ENCODE measurements at places on chromosomes 13 and 19. TPM values are rescaled to one million over a fixed set of nuclear protein-coding genes. Genes with fewer than 3 reads are reported as not detected.
A peak's percentile ranks its signal among the peaks of the same experiment; 100 is the strongest.

TJP3 gene
- total RNA-seq = 3.1 TPM

DNA sequence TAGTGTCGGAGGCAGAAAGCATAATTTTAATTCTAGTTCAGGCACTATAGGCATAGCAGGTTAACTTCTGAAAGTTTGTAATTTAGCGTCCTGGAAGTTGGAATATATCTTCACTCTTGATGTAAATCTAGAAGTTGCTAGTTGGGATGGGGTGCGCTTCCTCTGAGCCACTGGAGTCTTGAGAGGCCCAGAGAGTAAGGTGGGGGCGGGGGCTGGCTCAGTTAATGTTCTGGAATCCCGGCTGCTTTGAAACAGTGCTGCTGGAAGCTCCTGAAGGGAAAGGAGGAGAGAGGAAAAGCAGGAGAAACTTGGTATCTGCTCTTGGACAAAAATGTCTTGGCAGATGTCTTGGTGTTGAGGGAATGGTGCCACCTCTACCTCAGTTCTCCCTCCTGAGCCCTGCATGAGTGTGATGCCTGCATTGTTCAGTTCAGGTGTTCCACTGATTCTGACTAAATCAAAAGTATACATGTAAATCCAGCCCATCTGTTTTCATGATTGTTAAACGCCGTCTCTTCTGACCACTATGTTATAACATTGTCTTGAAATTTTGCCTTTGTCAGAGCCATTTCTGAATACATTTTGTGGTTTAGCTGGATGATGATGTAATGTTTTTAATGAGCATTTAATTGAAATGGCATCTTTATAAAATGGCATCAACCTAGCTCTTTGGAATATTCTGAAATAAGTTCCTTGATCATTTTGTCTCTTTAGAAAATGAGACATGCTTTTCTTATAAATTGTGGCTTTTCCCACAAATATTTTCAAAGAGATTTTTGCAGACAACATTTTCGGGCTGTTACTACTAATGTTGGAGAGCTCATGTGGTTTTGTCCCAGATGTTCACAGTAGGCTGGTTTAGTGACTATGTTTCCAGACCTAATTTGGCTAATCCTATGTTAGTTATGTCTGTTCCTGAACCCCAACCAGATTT is 202.7 kb downstream of the SHISA2 start:
- peaks cover 5% of the 10 kb centered on the region for H3K27me3 ChIP-seq
- H3K4me3 ChIP-seq = no peak overlapping the region
- no peak for DNase-seq
- H3K4me1 ChIP-seq = peaks cover 22% of the 10 kb centered on the region

- H3K27me3 ChIP-seq = peaks cover 13% of the 10 kb centered on the region
- peaks cover 16% of the 10 kb centered on the region for H3K4me1 ChIP-seq
- peaks cover 35% of the 10 kb centered on the region for H3K36me3 ChIP-seq
- peak; percentile 27 for DNase-seq
- peak overlapping the region; percentile 4 for H3K27ac ChIP-seq
Measured at GRCh38 chr19:13764821-13765394, 586 bp downstream of the MRI1 start.

DNA sequence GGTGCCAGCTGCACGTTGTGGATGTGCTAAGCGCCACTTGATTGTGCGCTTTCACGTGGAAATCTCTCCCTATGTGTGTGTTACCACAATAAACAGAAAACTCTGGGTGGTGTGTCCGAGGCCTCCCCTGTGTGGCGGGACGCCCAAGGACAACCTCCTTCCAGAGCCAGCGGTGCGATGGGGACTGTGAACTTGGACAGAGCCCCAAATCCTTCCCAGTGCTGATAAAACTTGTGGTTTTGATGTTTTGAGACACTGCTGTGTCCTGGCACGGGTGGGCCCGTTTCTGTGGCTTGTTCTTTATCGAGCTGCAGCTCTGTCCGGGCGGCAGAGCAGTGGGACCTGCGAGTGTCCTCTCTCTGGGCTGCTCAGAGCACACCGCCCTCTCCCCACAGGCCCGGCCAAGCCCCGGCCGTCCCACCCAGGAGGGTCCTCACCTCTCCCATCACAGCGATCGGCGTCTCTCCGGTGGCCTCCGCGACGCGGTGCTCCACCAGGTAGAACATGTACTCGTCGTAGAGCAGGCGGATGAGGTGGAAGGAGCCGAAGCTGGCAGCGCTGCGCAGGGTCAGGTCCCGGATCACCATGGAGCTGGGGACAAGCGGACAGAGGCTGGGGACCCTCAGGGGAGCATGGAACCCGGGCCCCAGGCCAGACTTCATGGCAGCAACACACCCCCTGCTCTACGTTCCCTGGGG is 18.8 kb upstream of the RANBP3 start:
- H3K36me3 ChIP-seq = no peaks in the 10 kb centered on the region
- no peak overlapping the region for H3K4me3 ChIP-seq
- DNase-seq = no peak
- H3K27ac ChIP-seq = no peak overlapping the region
- H3K27me3 ChIP-seq = peaks cover 21% of the 10 kb centered on the region

GRCh38 chr13:98707281-98707999 is 45.0 kb downstream of the SLC15A1 start:
- H3K27me3 ChIP-seq = no peaks in the 10 kb centered on the region
- H3K4me3 ChIP-seq = peak overlapping the region; percentile 2
- DNase-seq = no peak

C19orf67 gene
- total RNA-seq = not detected

GRCh38 chr19:35041548-35042055 is at the start of gene HPN:
HPN (plus strand) TSS chr19:35041721; CDS start chr19:35042507, 786 bp downstream.
- H3K4me1 ChIP-seq = peaks cover 17% of the 10 kb centered on the region
- peak within 1 kb of the TSS; percentile 48 for H3K27ac ChIP-seq
- H3K4me3 ChIP-seq = no peak within 1 kb of the TSS
- H3K27me3 ChIP-seq = peaks cover 11% of the 10 kb centered on the region
- DNase-seq = no peak

GRCh38 chr13:60275208-60275607 is 111.5 kb upstream of the DIAPH3 start:
- H3K4me3 ChIP-seq = no peak overlapping the region
- H3K27me3 ChIP-seq = peaks cover 10% of the 10 kb centered on the region
- no peaks in the 10 kb centered on the region for H3K36me3 ChIP-seq

GRCh38 chr19:13269348-13269747 is 119.1 kb downstream of the IER2 start:
- H3K27ac ChIP-seq = no peak overlapping the region
- H3K36me3 ChIP-seq = peaks cover 10% of the 10 kb centered on the region
- no peaks in the 10 kb centered on the region for H3K4me1 ChIP-seq
- H3K4me3 ChIP-seq = no peak overlapping the region
- no peaks in the 10 kb centered on the region for H3K27me3 ChIP-seq
- no peak for DNase-seq

- no peaks in the 10 kb centered on the region for H3K36me3 ChIP-seq
- H3K27me3 ChIP-seq = peaks cover 8% of the 10 kb centered on the region
Measured at GRCh38 chr19:7947939-7948338, 4.5 kb upstream of the TIMM44 start.

KLF2 gene
- 48.9 TPM for total RNA-seq

DNA sequence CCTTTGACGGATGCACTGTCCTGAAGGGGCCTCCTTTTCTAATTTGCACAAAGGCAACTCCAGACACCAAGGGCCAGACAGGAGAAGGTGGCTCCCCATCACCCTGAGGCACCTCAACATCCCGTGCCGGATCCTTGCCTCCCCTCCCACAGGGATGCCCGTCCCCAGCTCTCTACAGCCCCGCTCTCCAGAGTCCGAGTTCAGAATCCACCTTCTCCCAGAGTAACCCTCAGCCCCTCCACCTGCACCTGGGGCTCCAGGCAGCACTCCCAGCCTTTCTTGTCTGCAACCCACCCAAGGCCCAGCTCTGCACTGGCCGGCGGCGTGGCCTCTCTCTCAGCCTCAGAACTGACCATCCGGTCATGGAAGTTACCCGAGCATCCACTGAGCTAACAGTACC is 4.8 kb downstream of the NDUFB7 start:
- peaks cover 12% of the 10 kb centered on the region for H3K27me3 ChIP-seq
- peaks cover 12% of the 10 kb centered on the region for H3K36me3 ChIP-seq
- no peak for DNase-seq
- H3K27ac ChIP-seq = no peak overlapping the region
- H3K4me1 ChIP-seq = peaks cover 2% of the 10 kb centered on the region

DNA sequence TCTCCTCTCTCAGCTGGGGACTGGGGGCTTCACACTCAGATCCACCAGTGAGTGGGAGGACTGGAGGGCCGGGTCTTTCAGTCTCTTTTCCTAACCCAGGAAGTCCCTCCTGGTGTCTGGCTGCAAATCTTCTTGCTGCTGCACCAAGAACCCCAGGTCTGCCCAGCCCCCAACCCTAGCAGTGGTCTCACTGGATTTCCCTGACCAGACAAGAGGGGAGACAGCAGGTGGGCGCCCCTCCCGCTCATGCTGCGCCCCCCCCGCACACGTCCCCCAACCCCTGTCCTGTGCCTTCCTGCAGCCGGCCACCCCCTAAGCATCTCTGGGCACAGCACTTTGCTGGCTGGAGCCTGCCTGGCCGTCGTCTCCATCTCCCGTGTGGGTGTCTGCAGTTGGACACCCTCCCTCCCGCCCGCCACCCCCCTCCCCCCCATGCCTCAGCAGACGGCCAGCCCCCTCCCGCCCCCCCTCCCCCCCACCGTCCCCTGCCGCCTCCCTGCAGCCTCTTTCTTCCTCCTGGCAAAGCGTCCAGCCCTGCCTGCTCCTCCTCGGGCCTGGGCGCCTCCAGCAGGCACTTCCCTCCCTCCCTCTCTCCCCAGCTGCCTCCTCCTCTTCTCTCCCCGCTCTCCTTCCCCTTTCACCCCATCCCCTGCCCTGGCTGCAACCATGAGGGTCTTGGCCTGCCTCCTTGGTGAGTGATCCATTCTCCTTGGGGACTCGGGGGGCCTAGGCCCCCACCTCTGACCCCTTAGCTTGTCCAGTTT is at the start of gene SSC5D:
Gene SSC5D, plus strand, starts transcription at position 513 of the 764 bp plus-strand sequence. Its CDS starts 154 bp downstream, at position 667.
- DNase-seq = no peak
- peak within 1 kb of the TSS; percentile 26 for H3K4me3 ChIP-seq
- peaks cover 7% of the 10 kb centered on the region for H3K27me3 ChIP-seq
- peaks cover 4% of the 10 kb centered on the region for H3K36me3 ChIP-seq
